ENCODE measurements at places on chromosomes 2 and 18.

- DNase-seq = no peak
These were observed 27.2 kb upstream of the FAM136A start for GRCh38 chr2:70328921-70329561.

GRCh38 chr2:239589270-239589825 lies 188.5 kb upstream of the HDAC4 start:
- no peak for DNase-seq

DNA sequence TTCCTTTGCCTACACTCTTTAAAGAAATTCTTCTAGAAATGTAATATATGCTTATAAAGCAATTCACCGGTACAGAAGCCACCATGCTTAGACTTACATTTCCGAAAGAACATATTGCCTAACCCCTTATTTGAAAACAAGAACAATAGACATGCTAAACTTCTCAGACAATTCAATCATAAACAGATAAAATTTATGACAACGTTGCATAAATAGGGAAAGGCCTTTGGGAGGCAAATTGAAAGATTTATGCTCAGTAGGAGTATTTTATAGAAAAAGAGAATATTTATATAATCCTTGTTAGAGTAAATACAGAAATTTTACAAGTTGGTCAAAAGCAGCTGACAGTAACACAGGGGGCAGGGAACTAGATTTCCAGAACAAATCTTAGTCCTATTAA lies 16.2 kb upstream of the MEP1B start:
- DNase-seq = no peak

- DNase-seq = no peak
These were observed 44.1 kb downstream of the KLHL29 start for GRCh38 chr2:23429036-23429435.

- DNase-seq = no peak
These were observed 13.0 kb upstream of the RTN4 start for GRCh38 chr2:55063226-55063625.

Measured in left forelimb (tissue), 1 donor.